ENCODE measurements at places on chromosomes 2 and 18.

DNA sequence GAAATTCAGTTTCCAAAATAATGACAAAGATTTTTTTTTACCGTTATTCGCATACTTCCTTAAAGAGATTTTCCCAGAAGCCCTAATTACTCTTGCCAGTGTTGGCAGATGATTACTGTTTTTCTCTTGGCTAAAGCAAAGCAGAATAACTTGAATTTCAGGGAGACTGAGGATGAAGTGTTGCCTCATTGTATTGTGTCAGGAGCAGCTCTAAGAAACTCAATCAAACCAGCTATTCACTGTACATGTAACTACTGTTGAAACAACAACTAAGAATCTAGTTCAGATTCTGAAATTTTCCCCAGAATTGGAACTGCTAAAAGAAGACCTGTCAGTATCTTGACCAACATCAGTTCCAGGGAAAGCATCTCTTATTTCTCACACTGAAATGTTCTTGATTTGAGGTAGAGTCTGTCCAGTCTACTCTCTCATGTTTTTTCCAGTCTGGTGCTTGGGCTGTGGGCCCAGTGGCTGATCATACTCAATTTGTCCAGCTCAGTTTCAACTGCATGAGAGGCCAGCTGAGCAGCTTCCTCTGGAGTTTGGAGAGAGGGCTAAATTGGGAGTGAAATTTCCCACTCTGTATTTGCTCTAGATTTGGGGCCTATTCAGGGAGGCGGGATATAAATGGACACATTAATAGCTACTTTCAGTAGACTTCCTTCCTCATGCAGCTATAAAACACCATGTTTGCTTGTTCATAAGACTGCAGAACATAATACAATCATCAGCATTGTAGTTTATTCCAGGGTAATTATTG, 78.5 kb downstream of the PPP1R1C start:
- DNase-seq: no peak

GRCh38 chr2:30702694-30703093, 104.6 kb downstream of the CAPN13 start:
- no peak for DNase-seq

- DNase-seq: no peak
Observed at GRCh38 chr18:62379051-62379450, 53.9 kb downstream of the TNFRSF11A start.

DNA sequence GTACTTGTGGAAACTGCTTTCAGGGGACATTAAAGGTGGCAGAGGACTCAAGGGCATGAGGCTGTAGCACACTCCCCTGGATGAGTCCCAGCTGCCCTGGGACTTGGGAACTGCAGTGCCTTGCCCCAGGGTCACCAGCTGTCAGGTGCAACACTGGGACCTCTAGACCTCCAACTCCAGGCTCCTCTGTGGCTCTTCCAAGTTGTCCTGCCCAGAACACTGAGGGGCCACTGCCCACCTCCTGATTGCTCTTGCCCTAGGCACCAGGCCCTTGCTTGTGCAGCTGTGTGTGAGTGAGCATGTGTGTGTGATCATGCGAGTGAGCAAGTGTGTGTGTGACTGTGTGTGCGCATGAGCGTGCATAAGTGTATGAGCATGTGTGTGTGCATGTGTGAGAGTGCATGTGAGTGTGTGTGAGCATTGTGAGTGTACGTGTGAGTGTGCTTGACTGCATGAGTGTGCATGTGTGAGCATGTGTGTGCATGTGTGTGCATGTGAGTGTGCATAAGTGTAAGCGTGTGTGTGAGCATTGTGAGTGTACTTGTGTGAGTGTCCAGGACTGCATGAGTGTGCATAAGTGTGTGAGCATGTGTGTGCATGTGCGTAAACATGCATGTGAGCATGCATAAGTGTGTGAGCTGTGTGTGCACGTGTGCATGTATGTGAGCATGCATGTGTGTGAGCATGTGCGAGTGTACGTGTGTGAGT, 301.5 kb downstream of the NDUFA10 start:
- no peak for DNase-seq

GRCh38 chr2:122001441-122001874, 246.0 kb downstream of the TSN start:
- no peak for DNase-seq

GRCh38 chr18:8462651-8463185, 146.5 kb upstream of the RAB12 start:
- DNase-seq: no peak

Data from NCI-H1436 (cell line).